ENCODE measurements at places on chromosomes 5 and 9.
A peak's percentile ranks its signal among the peaks of the same experiment; 100 is the strongest.

- H3K27ac ChIP-seq: no peak overlapping the region
- DNase-seq: no peak
- H3K4me3 ChIP-seq: no peak overlapping the region
Measured at GRCh38 chr9:19283072-19283710, 52.7 kb downstream of the DENND4C start.

- H3K27me3 ChIP-seq: peaks cover 33% of the 10 kb centered on the region
- no peak overlapping the region for H3K27ac ChIP-seq
- H3K4me3 ChIP-seq: peak overlapping the region; percentile 60
- no peaks in the 10 kb centered on the region for H3K36me3 ChIP-seq
- H3K4me1 ChIP-seq: peaks cover 5% of the 10 kb centered on the region
Measured at GRCh38 chr5:84381502-84382362, 2.9 kb downstream of the EDIL3 start.

DNA sequence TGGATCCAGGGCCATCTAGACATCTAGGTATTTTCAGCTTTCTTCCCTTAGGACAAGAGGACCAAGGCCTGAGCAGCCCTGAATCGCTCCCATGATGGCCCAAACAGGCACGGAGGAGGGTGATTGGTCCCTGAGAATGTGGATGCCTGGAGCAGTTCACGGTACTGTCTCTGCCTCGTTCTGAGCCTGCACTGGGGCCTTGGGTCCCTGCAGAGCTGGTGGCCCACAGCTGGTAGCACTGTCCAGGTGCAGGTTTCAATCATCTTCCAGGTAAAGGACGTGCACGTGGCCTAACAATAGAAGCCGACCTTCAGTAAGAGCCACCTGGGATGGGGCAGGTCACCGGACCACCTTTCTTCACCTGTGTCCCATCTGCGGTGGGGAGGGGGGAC, 19.4 kb upstream of the FCN1 start:
- no peak overlapping the region for H3K27ac ChIP-seq
- H3K27me3 ChIP-seq: peaks cover 3% of the 10 kb centered on the region
- H3K36me3 ChIP-seq: no peaks in the 10 kb centered on the region
- DNase-seq: no peak

DNA sequence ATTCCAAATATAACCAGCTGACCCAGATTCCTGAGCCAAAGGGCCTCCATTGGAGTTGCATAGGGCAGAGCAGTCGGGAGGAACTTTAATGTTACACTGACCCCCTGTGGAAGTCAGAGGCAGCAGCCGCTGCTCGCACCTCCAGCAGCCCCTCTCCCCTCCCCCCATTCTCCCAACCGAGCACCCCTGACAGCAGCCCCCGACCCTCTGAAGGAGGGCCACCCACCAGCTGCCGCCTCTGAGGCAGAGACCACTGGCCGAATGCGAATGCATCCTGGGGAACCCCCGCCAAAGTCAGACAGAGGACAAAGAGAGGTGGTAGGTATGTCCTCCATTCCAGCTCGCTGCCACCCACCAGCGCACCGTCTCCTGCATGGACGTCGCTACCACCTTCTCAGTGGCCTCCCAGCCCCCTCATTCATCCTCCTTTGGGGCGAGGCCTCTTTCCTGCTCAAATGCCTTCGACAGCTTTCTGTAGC, 231.0 kb downstream of the CDK5RAP2 start:
- H3K4me3 ChIP-seq: no peak overlapping the region
- H3K4me1 ChIP-seq: no peaks in the 10 kb centered on the region
- H3K27me3 ChIP-seq: no peaks in the 10 kb centered on the region
- H3K27ac ChIP-seq: no peak overlapping the region

- H3K27ac ChIP-seq: no peak overlapping the region
- no peaks in the 10 kb centered on the region for H3K27me3 ChIP-seq
- no peaks in the 10 kb centered on the region for H3K36me3 ChIP-seq
- no peak overlapping the region for H3K4me3 ChIP-seq
- no peak for DNase-seq
Measured at GRCh38 chr5:148740079-148740858, 85.9 kb upstream of the HTR4 start.

DNA sequence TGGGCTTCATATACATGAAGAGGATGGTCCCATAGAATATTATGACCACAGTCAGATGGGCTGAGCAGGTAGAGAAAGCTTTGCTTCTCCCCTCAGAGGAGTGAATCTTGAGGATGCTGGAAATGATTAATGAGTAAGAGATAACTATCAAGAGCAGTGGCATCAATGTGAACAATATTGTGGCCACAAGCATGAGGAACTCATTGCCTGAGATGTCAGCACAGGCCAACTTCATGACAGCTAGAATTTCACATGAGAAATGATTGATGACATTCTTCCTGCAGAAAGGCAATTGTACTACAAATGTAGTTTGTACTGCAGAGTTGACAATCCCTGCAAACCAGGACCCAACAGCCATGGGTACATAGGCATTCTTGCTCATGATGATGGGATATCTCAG, 586 bp downstream of the OR13C9 start:
- no peak for DNase-seq
- H3K4me3 ChIP-seq: no peak overlapping the region
- no peaks in the 10 kb centered on the region for H3K27me3 ChIP-seq
- H3K36me3 ChIP-seq: no peaks in the 10 kb centered on the region

- no peak overlapping the region for H3K27ac ChIP-seq
- H3K4me3 ChIP-seq: no peak overlapping the region
- no peak for DNase-seq
- H3K27me3 ChIP-seq: no peaks in the 10 kb centered on the region
- no peaks in the 10 kb centered on the region for H3K36me3 ChIP-seq
Measured at GRCh38 chr5:107456281-107456715, 214.4 kb downstream of the EFNA5 start.

DNA sequence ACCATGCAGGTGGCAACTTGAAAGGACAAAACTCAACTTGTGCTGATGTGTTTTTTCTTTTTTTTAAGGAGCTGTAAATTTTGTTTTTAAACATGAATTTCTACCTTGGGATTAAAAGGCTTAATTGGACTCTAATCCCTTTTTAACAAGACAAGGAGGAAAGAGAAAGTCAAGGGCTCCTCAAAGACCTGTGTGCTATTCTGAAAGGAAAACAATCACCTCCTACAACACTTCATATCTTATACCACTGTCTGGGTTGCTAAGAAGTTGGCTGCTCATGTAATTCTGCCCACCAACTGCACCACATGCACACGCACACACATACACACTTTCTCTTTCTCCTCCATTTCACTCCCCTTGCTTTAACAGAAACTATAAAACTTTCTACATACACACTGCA, 78.6 kb downstream of the SH3RF2 start:
- H3K4me1 ChIP-seq: no peaks in the 10 kb centered on the region
- no peaks in the 10 kb centered on the region for H3K27me3 ChIP-seq
- no peak overlapping the region for H3K4me3 ChIP-seq
- H3K36me3 ChIP-seq: no peaks in the 10 kb centered on the region
- DNase-seq: no peak

DNA sequence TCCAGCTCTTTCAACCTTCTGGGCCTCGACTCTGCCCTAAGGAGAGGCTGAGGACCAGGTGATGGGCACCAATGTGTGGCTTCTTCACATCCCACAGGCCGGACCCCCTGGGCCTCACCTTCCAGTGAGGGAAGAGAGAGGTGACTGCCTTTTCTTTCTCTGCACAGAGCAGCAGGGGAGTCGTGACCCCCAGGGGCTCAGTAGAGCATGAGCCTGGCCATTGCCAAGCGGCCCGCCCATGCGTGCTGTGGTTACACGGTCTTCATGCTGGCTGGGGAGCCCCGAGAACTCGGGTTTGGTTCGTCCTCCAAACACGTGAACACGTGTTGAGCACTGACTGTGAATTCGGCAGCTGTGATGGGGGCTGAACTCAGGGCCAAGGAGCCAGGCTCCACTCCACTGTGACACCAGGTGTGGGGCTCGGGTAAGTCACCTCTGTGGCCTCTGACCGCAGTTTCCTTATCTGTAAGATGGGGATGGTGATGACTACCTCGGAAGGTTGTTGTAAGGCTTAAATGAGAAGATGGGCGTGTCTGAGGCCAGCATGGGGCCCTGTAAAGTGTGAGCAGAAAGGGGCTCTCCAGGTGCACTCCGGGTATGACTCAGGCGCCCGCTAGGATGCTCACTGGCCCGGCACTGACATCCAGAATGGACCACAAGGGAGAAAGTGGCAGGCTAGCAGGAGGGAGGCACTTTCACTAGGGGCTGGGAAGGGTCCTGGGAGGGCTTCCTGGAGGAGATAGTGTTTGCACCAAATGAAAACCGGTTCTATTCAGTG, 13.4 kb upstream of the GRHPR start:
- H3K27ac ChIP-seq: no peak overlapping the region
- peaks cover 24% of the 10 kb centered on the region for H3K4me1 ChIP-seq
- H3K27me3 ChIP-seq: no peaks in the 10 kb centered on the region

GRCh38 chr5:163489055-163489744, 16.2 kb upstream of the MAT2B start:
- H3K27me3 ChIP-seq: no peaks in the 10 kb centered on the region
- no peaks in the 10 kb centered on the region for H3K4me1 ChIP-seq
- DNase-seq: no peak

- no peak overlapping the region for H3K27ac ChIP-seq
- H3K4me1 ChIP-seq: no peaks in the 10 kb centered on the region
- no peaks in the 10 kb centered on the region for H3K36me3 ChIP-seq
- no peak overlapping the region for H3K4me3 ChIP-seq
- no peaks in the 10 kb centered on the region for H3K27me3 ChIP-seq
Measured at GRCh38 chr9:113319054-113319453, 15.9 kb upstream of the RNF183 start.

DNA sequence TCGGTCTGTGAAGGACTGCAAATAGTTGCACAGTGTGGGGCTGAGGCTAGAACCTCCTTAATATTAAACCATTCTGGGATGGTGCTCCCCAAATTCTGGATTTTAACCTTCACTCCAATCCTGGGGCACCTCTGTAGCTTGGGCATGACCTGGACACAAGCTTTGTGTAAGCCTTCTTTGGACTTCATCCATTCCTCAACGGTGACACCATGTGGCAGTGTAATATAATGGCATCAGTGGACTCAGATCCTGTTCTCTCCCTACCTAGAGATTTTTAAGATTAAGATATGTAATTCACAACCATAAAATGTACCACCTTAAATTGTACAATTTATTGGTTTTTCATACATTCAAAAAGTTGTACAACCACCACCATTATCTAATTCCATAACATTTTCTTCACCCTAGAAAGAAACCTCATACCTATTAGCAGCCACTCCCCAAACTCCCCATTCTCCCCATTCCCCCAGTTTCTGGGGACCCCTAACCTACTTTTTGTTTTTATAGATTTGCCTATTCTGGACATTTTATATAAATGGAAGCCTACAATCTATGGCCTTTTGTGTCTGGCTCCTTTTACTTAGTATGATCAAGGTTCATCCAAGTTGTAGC, 4.8 kb upstream of the PLGRKT start:
- no peak overlapping the region for H3K4me3 ChIP-seq
- DNase-seq: no peak
- no peaks in the 10 kb centered on the region for H3K27me3 ChIP-seq
- H3K27ac ChIP-seq: no peak overlapping the region
